ENCODE measurements at places on chromosomes 6 and 20.
A peak's percentile ranks its signal among the peaks of the same experiment; 100 is the strongest.

DNA sequence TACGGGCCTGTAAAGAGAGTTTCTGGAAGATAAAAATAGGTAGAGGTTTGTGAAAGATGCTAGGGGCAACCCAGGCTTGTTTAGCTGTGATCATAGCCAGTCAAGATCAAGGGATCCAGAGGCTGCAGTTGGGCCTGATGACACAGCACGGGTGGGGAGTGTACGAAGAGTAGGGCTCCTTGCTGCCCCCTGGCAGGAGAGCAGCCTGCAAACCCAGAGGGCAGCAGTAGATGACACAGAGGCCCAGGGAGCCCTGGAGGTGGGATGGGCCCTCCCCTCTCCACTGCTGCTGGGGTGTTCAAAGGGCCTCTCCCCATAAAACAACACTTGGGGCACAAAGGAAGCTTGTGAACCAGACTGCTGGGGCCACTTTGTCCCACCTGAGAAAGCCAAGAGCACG, 47.2 kb downstream of the VEGFA start:
- peak; percentile 93 for DNase-seq

- no peak for DNase-seq
These were observed 4.8 kb upstream of the ADGB start for GRCh38 chr6:146593986-146594385.

DNA sequence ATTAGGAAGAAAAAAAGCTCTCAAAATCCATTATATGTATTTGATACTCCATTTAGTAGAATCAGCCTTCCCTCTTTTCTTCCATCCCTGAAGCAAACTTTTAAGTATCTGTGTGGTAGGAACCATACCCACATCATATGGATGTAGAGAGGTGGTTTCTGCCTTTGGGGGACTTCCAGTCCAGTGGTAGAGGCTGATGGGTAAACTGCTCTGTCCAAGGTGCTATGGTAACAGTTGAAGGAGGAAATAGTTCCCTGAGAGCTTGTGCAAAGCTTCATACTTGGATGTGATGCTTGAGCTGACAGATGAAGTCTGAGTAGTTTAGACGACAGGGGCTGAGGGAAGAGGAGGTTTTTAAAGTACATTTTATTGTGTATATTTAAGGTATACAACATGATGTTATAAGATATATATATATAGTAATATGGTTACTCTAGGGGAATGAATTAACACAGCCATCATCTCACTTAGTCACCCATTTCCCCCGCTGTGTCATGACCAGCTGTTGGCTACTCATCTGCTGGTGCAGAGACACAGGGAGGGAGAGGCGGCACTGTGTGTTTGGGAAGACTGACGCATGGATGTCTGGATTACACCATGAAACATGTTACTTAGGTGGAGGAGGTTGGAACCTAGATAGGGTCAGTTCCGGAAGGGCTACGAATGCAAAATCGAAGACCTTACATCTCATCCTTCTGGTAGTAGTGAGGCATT, 185.2 kb downstream of the FARS2 start:
- no peak for DNase-seq

GRCh38 chr6:37373822-37374471, 20.2 kb downstream of the RNF8 start:
- DNase-seq = no peak

DNA sequence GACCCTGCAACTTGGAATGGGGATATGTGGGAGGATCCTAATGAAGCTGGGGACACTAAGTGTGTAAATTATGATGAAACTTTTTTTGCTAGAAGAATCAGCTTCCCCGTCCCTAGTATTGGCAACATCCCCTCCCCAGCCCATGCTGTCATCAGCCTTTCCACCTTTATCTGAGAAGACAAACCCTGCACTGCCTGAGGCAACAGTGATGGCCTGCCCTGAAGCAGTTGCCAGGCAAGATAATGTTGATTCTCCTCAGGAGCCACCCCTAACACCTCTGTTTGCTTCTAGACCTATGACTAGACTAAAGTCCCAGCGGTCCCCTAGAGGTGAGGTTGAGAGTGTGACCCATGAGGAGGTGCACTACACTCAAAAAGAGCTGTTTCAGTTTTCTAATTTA, 27.1 kb downstream of the MICA start:
- DNase-seq = no peak

DNA sequence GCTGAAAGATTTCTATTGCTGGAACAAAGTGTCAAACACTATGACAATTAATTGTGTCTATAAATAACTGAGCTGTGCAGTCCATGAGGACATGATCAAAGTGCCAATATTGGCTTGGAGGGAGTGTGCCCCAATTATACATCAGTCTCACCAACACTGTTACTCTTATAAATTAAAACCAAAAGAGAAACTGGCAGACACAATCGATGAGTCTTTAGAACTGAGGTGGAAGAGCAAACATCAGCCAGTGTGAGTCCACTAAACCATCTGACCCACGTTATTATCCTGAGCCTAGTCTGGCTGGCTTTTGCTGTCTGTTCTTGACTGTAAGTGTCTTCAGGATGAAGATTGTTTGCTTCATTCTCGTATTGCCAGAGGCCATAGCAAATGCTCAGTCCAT, 98.9 kb downstream of the OLIG3 start:
- DNase-seq = no peak

- no peak for DNase-seq
These were observed 56.6 kb upstream of the NKX2-2 start for GRCh38 chr20:21570285-21570992.
